ENCODE measurements at places on chromosomes 3 and 15.

DNA sequence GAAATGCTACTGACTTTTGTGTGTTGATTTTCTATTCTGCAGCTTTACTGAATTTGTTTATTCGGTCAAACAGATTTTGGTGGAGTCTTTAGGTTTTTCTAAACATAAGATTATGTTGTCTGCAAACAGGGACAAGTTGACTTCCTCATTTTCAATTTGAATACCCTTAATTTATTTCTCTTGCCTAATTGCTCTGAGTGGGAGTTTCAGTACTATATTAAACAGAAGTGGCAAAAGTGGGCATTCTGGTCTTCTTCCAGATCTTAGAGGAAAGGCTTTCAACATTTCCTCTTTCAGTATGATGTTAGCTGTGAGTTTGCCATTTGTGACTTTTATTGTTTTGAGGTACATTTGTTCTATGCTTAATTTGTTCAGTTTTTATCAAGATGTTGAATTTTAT, 268.5 kb downstream of the WNT5A start:
- DNase-seq: no peak

DNA sequence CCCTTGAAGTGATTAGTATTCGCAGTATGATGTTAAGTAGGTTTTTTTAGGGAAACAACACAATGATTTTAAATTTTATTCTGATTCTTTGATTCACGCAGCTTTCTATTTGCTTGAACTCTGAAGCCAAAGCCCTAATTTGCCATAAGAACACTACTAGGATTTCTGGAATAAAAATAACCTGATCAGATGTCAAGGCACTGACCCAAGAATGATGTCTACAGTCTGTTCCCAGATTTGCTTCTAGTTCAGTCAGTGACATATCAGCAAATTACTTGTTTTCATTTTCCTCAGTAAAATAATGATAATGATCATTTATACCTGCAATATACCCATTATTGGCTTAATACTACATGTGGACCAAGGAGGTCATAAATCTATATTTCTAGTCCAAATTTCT, 179.5 kb upstream of the EIF1B start:
- no peak for DNase-seq

GRCh38 chr3:178289544-178290160, 246.6 kb upstream of the KCNMB2 start:
- DNase-seq: no peak

DNA sequence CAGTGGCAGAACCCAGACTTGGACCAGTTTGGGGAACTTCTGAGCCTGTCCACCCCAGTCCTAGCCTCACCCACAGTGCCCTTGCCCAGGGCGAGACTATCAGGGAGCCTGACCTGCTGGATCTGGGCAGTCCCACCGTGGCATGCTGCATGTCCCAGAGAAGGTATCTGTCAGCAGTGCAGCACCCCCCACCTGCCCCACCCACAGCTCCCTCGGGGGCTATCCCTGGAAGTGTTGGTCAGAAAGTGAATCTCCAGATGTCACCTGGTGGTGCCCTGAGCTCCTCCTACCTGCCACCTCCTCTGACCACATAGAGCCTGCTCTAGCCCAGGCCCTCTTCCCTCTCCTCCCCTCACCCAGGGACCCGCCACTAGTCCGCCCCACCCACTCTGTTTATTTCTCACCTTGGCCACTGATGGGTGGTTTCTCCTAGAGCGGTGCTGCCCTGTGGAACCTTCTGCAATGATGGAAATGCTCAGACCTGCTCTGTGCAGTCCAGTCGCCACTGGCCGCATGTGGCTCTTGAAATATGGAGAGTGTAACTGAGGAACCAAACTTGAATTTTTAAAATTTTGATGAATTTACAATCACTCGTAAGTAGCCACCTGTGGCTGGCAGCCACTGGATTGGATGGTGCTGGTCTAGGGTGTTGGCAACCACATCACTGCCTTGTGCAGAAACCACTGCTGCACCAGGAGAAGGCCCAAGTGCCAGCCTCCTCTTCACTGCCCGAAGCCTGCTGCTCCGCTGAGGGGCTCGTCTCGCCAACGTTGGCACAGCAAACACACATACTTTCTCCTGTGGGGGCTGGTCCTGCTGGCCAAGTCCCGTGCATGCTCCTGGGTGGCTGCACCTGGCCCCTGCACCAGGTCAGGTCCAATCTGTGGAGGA, 13.1 kb downstream of the HDAC11 start:
- no peak for DNase-seq

DNA sequence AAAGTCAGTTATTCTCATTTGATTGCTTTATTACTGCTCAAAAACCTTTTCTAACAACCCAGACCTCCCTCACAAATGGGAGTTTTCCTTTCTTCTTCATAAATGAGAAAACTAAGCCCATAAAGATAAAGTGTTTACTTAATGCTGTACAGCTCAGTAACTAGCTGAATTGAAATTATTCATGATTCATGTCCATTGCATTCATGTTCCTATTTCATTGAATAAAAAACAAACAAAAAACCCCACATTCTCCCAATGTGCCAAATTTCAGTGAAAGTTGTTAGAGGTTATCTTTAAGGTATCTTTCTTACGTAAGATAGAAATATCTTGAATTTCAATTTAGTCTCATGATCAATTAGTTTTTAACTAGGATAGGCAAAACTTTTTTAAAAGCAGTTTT, 2.8 kb downstream of the PLSCR2 start:
- no peak for DNase-seq

DNA sequence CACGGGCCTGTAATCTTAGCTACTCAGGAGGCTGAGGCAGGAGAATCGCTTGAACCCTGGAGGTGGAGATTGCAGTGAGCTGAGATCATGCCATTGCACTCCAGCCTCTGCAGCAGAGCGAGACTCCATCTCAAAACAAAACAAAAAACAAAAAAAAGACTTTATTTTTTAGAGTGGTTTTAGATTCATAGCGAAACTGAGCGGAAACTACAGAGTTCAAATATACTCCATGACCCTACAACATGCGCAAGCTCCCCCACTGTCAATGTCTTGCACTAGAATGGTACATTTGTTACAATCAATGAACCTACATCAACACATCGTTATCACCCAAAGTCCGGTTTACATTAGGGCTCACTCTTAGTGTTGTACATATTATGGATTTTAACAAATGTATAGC, 2.2 kb upstream of the CRTAP start:
- no peak for DNase-seq

All from NCI-H446 (cell line).